Pulmonary artery endothelial cell (primary cell): ENCODE measurements at places on chromosomes 7 and 10. TPM values are rescaled to one million over a fixed set of nuclear protein-coding genes. Genes with fewer than 3 reads are reported as not detected.

Gene PIP
- total RNA-seq: not detected in 2 replicates

DNA sequence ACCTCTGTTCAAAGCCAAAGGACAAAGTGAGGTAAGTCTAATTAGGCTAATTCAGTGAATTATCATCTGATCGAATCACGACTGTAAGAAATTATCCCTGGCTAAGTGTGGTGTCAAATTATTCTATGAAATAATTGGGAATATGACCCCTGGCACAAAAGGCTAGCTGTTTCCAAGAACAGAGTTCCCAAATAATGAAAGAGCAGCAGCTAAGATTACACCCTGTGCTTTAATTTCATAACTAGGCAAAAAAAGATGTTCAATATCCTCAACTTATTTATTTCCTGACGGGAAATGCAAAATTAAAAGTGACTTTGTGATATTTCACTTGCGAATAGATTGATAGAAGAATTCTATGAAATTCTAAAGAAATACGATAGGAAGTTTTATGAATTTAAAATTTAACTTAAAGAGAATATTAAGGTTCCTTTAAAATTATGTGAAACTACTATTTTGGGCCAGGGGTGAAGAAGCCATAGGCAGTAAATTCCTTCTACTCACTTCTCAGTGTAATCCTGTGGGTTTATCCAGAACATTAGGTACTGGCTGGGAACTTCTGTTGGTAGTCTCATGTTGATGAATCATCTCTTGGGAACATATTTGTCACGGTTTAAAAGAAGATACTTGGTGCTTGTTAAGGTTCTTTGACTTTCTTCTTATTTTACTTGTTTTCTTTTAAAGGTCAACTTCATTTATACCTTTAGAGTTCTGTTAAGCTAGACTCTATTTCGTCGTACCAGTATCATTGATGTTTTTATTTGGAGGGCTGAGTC, 148.5 kb downstream of the POLR1F start:
- DNase-seq: no peak

Gene EEPD1
- total RNA-seq: 0.28 and 0.33 TPM in 2 replicates

- no peak for DNase-seq
Observed at GRCh38 chr7:28149291-28150101, 31.1 kb downstream of the JAZF1 start.

Gene TRIM73
- 0.67 and 0.73 TPM in 2 replicates for total RNA-seq

GRCh38 chr7:30403477-30403876, 75.1 kb downstream of the NOD1 start:
- no peak for DNase-seq

Gene LRRC18
- not detected in 2 replicates for total RNA-seq

DNA sequence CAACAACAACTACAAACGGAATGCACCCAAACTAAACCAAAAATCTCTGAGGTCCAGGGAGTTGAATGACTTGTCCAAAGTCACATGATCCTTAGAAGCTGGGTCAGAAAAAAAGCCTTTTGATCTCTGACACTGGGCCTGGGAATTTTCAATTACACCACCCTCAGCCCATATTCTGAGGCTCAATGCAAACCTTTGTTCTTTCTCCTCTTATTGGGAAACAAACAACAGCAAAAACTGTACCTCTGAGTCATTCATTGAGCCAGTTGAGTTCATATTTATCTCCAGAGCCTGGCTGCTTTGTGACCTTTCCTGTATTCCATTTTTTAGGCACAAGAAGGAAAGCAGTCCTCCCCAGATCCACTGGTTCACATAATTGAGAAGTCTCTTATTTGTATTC, 51.2 kb upstream of the SORCS1 start:
- DNase-seq: no peak

Gene HERC4
- 42.5 and 70.2 TPM in 2 replicates for total RNA-seq

DNA sequence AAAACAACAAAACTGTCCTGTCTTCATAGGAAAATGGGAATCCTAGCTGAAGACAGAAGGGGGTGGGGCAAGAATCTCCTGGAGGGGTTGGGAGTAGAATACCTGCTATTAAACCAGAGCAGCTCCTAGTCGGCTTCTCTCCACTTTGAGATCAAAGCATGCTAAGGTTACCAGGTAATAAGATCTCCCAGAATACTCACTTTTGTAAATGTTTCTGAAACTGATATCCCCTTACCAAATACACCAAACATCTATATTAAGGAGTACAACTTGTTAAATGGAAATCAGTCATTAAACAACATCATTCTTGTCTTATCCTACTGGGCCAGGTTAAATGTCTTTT, 29.5 kb upstream of the DAGLB start:
- no peak for DNase-seq

Gene LRRC72
- not detected in 2 replicates for total RNA-seq

Gene LLCFC1
- total RNA-seq: not detected in 2 replicates

DNA sequence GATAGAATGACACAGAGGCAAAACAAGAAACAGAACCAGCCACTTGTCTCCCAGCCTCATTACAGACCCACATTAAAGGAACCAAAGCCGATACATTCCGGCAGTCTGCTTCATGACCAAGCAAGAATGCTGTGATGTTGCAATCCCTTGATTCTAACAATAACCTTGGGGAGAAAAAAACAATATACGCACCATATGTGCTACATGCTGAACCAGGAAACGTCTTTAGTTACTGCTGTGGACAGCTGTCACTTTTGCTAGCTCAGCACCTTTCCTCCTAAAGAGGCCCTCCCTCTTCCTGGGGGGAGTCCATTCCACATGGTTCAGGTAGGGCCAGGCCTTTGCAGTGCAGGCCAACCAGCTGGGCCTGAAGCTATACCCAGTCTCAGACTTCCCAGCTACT, 79.1 kb downstream of the PRTFDC1 start:
- DNase-seq: no peak

DNA sequence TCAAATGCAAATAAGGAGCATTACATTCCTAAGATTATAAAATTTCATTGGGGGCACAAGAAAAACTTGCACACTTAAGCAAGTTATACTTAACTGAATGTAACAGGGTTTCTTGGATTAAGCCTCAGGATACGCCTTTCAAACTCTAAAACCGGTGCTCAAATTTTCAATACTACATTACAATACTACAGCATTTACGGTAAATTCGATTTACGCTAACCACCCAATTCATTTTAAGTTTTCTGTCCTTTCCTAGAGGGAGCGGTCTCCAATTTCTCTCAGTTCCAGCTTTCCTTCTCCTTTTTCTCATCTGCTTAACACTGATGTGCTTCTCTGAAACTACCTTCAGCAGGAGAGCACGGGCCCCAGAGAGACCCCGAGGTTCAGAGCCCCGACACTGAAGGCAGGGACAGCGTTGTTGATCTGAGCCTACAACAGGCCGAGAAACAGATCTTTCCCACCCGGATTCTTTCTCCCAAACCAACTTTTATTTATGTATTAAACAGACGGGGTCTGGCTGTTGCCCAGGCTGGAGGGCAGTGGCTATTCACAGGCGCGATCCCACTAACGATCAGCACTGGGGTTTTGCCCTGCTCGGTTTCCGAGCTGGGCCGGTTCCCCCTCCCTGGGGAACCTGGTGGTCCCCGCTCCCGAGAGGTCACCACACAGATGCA, 798 bp downstream of the ZNF425 start:
- no peak for DNase-seq

Gene SLC26A4
- 3.0 and 3.4 TPM in 2 replicates for total RNA-seq

GRCh38 chr7:158103378-158103777, 484.2 kb downstream of the PTPRN2 start:
- no peak for DNase-seq

Gene PRKAG2
- total RNA-seq: 18.5 and 22.0 TPM in 2 replicates

Gene NUTM2B
- total RNA-seq: 0.07 and 0.11 TPM in 2 replicates

DNA sequence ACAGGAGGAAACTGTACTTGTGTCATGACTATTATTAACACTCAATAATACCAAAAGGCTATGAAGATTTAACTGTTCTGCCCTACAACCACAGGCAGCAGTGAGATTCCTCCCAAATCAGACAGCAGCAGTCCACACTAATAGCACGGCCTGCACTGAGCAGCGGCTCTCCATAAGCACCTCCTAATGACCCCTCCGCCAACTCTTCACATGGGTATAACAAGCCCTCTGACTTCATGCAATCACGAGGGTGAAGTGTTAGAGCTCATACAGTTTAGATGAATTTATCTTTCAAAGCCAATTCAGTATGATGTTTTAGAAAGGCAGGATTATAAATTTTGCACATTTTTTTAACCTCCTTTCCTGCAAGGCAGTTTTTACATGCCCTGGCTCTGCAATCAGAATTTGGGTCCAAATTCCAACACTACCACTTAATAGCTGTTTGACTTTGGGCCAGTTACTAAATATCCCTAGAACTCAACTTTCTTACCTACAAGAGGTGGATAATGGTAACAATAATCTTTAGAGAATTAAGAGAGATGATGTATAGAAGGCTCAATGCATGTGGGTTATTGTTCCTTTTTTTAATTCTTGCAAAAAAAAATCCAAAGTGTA, 617.1 kb downstream of the KCNMA1 start:
- DNase-seq: no peak

- no peak for DNase-seq
Observed at GRCh38 chr10:17766731-17767130, 14.7 kb downstream of the TMEM236 start.

DNA sequence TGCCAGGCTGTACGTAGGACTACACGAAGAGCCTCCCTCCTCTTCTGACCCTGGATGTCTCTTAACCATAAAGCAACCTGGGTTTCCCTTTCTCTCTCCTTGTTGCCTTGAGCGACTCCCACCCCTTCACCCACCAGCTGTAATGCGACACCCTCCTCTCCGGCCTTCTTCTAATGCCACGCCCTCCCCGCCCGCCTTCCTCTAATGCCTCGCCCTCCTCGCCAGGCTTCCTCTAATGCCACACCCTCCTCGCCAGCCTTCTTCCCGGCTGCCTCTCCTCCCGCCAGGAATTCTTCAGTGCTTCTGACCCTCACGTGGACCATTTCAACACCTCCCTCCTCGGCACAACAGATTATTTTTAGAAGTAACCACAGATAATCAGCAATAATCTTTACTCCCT, 348.5 kb upstream of the SHH start:
- no peak for DNase-seq

DNA sequence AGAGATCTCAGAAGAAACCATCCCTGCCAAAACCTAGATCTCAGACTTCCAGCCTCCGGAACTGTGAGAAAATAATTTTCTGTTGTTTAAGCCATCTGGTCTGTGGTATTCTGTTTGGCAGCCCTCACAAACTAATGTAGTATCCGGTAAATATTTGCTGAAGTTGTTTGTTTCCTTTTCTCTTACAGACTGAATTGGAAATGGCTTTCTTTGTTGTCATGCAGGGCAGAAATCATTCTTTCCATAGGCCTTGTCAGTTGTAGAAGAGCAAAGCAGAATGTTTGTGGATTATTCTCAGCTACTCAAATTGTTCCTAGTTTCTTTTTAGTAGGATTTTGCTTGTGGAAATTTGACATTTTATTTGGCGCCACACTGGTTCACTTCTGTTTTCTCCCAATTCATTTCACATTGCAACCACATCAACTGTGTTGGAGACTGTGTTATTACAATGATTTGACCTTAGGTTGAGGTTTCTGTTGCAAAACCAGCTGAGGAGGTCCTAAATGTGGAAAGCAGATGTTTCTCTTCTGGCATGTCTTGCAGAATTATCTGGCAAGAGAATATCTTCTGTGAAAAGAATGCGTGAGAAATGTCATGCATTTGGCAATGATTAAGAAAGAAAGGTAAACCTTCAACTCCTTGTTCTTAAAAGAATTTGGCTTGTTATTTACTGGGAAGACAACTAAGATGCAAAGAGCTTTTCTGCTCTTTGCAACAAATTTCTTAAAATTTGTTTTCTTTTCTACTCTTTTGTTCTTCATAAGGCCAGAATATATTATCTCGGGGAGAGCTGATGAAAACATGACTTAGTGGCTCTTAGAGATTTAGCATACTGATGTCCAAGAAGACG, 25.8 kb downstream of the ACTA2 start:
- DNase-seq: no peak

- no peak for DNase-seq
Observed at GRCh38 chr10:131391936-131392335, 80.4 kb upstream of the TCERG1L start.

DNA sequence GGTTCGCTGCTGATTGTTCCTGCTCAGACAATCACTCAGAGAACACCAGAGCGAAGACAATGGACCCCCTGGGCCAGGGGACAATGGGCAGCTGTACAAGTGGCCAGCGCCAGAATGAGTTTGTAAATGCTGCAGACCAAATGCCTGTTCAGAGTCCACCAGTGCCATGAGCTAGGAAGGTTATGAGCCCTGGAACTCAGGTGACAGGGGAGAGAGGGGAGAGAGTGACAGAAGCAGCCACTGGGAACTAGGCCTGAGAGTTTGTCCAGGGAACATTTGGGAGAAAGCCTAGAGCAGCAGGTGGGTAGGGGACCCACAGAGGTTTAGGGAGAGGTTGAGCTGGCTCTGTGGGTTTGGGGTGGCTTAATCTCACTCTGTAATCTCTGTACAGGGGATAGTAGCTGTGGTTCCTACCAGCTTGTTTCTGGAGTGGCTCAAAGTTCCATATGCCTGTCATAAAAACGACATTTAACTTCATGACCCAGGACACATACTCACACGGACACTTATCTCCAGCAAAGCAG, 60.4 kb downstream of the C10orf105 start:
- no peak for DNase-seq

GRCh38 chr10:11246752-11247467, 229.2 kb downstream of the CELF2 start:
- no peak for DNase-seq

Gene SFRP4
- total RNA-seq: 0.04 TPM in 1 of 2 replicates, not detected in the other

GRCh38 chr7:26618449-26618848, 245.9 kb downstream of the SKAP2 start:
- DNase-seq: no peak

GRCh38 chr10:22662733-22663330, 51.5 kb downstream of the PIP4K2A start:
- DNase-seq: no peak
